ENCODE measurements at places on chromosomes 16 and 17.

- no peaks in the 10 kb centered on the region for H3K27me3 ChIP-seq
- H3K4me1 ChIP-seq = no peaks in the 10 kb centered on the region
- no peak for DNase-seq
Observed at GRCh38 chr17:2453866-2454265, 53.0 kb upstream of the MNT start.

GRCh38 chr16:534856-535445 lies 7.4 kb downstream of the CAPN15 start:
- no peak for DNase-seq
- no peak overlapping the region for H3K4me3 ChIP-seq
- H3K27me3 ChIP-seq = no peaks in the 10 kb centered on the region
- peak overlapping the region; percentile 29 for H3K27ac ChIP-seq
- peaks cover 36% of the 10 kb centered on the region for H3K4me1 ChIP-seq
- peaks cover 22% of the 10 kb centered on the region for H3K36me3 ChIP-seq

DNA sequence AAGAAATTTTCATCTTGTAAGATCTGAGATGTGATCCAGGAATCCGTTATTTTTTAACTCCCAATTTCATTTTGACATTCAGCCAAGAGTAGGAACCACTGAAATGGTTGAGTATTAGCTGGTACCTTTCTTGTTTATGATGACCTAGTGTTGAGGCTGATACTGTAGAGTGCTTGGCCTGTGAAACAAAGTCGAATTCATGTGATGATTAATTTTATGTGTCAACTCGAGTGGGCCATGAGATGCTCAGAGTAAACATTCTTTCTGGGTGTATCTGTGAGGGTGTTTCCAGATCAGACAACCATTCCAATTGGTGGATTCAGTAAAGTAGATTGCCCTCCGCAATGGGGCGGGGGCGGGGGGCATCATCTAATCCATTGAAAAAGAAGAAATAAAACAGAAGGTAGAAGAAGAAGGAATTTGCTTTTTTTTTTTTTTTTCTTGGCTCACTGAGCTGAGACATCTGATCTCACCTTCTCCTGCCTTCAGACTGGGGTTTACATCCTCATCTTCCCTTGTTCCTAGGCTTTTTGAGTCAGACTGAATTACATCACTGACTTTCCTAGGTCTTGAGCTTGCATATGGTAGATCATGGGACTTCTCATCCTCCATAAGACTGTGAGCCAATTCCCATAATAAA lies 264.6 kb upstream of the KCNJ16 start:
- H3K27me3 ChIP-seq = no peaks in the 10 kb centered on the region
- H3K27ac ChIP-seq = no peak overlapping the region
- no peak for DNase-seq
- no peaks in the 10 kb centered on the region for H3K36me3 ChIP-seq
- H3K4me1 ChIP-seq = no peaks in the 10 kb centered on the region
- H3K4me3 ChIP-seq = no peak overlapping the region

GRCh38 chr17:66431910-66432309 lies 129.5 kb downstream of the PRKCA start:
- no peak overlapping the region for H3K4me3 ChIP-seq
- peak overlapping the region; percentile 23 for H3K27ac ChIP-seq
- DNase-seq = no peak
- H3K27me3 ChIP-seq = no peaks in the 10 kb centered on the region

- H3K4me1 ChIP-seq = peaks cover 95% of the 10 kb centered on the region
- H3K36me3 ChIP-seq = peaks cover 41% of the 10 kb centered on the region
- H3K27ac ChIP-seq = peak overlapping the region; percentile 98
- H3K27me3 ChIP-seq = no peaks in the 10 kb centered on the region
Observed at GRCh38 chr17:48054238-48055185, 6.4 kb downstream of the NFE2L1 start.

DNA sequence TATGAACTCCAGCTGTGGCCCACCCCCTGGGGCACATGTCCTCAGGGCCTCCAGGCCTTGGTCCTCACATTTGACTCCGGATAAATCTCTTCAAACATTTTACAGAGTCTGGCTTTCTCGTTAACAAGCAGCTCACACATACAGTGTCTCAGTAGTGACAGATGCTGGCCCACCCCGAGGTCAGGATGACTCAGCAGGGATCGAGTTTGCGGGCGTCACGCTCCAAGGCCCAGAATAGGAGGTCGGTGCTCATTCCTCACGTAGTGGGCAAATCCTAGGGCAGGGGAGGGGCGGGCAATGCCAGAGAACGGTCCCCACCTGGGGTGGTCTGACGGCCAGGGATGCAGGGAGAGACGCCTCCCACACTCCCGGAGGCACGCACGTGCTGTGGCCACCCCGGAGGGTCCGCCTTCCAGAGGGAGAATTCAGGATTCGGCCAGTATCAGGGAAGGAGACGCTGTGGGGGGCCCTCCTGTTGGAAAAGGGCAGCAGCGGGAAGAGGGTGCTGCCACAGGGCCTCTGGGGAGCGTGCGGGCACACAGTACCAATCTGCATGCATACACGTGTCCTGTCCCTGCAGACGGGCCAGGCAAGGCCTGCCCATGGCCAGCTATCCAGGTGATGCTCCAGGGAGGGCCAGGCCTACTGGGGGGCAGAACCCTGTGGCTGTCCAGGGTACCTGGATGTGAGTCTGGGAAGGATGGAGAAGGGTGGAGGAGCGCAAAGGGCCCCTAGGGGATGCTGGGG lies 8.6 kb downstream of the SLC7A5 start:
- no peak for DNase-seq
- peaks cover 44% of the 10 kb centered on the region for H3K4me1 ChIP-seq
- no peak overlapping the region for H3K4me3 ChIP-seq
- no peaks in the 10 kb centered on the region for H3K27me3 ChIP-seq
- H3K27ac ChIP-seq = no peak overlapping the region
- no peaks in the 10 kb centered on the region for H3K36me3 ChIP-seq
